HAP-1 (cell line): ENCODE measurements at places on chromosomes 11 and 22.

DNA sequence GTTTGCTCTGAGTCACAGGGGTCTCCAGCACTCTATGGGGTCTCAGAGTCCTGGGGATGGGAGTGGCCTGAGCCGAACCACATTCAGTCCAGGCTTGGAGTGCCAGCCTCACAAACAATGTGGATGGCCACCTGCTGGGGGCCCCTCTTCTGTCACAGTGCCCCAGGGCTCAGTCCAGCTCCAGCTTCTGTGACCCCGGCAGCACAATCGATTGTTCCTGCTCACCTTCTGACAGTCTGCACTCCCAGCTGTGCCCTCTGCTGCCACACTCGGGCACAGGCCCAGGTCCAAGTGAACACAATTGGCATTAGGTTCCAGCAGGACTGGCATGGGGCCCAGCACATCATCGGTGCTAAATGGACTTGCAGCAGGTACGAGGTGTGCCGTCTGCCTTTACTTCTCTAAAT lies 84.8 kb downstream of the TP53I11 start:
- DNase-seq = no peak

DNA sequence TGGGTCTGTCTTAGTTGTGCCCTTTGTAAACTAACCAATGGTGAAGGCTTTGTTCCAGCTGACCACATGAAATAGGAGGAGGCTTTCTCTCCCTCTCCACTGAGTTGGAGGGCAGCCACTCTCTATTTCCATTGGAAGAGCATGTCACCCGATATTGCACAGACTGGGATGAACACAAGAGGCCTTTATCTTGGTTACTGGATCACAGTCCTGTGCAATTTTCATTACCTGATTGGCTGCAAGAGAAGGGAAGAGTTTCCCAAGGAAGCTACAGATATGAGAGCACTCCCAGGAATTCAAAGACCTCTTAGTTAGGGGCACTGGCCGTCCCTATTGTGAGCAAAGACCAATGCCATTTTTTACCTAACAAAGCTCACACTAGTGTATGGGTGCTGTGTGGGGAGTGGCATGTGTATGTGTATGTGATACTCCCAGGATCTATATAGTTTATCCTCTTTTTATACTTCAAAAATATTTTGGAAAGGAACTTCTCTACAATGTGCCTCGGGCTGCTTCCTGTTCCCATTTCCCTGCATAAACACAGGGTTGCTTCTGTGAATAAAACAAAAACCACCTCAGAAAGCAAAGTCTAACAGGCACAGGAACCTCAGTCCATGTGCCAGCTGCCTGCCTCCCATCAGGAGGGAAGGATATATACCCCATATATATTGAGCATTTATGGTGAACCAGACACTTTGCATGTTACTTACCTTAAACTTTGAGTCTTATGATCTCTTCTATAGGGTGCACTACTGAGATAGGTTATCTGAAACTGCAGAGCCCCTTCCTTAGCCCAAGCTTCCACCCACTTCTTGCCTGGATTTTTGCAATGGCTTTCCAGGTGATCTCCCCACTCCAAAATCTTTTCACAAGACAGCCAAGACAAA lies 126.5 kb downstream of the RASSF10 start:
- DNase-seq = no peak

GRCh38 chr11:5351208-5351607 lies at the start of gene OR51B6:
Gene OR51B6, plus strand, starts transcription at chr11:5351508. Its CDS starts 0 bp downstream, at chr11:5351508.
- no peak for DNase-seq

- no peak for DNase-seq
These were observed 239.9 kb downstream of the CNTN5 start for GRCh38 chr11:99260696-99261095.

DNA sequence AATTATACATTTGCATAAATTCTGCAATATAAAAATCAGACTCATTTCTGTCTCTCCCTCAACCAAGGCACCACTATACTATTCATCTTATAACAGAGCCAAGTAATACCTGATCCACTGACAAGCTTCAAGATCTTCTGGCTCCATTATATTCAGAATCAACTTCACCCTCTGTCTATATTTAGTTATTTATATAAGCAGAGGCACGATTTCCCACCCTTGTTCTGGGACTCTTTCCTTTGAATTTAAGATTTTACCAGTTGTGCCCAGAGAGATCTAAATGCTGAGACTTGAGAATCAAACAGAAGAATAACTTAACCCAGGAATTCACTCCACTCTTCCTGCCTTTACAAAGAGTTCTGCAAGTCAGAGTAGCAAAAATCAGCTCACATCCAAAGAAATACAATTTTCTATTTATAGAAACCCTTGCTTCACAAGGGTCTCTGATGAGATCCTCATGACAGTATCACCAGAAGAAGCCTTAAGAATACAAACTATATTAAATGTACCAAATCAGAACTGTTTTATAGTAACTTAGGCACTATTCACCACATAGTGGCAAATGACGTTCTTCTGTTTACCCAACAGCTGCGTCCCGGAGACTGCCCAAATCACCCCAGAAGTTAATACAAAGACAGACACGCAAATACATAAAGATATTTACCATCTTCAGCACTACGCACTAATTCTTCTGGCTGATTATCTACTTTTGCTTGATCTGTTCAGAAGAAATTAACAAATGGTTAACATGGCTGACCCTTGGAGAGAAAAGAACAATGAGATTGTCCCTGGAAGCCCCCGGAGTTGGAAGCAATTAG lies 32.3 kb upstream of the CCDC89 start:
- no peak for DNase-seq

DNA sequence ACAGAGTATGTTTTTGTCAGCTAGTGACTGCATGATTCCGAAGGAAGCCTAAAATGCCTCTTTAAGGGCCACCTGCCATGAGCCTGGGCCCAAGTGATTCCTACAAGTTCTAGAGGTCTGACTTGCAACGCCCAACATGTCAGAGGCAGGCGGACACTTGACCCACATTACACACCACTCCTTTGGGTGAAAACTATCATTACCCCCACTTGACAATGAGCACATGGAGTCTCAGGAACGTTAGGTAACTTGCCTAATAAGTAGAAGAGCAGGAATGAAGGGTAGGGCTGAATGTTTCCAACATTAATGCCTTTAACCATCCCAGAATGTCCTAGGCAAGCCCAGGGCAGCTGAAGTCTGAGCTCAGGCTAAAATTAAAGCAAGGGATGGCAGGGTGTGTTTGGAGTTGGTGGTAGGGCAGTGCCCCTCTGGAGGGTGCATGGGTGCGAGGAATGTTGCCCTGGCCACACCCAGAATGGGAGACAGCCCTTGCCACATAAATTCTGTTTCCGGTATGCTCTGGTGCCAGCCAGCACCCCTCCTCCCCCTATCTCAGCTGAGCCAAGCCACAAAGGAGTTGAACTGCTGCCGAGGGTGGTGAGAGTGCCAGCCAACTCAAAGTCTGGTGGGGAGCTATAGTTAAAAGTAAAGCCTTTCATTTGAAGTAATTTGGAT lies 2.5 kb downstream of the PLAAT2 start:
- no peak for DNase-seq

DNA sequence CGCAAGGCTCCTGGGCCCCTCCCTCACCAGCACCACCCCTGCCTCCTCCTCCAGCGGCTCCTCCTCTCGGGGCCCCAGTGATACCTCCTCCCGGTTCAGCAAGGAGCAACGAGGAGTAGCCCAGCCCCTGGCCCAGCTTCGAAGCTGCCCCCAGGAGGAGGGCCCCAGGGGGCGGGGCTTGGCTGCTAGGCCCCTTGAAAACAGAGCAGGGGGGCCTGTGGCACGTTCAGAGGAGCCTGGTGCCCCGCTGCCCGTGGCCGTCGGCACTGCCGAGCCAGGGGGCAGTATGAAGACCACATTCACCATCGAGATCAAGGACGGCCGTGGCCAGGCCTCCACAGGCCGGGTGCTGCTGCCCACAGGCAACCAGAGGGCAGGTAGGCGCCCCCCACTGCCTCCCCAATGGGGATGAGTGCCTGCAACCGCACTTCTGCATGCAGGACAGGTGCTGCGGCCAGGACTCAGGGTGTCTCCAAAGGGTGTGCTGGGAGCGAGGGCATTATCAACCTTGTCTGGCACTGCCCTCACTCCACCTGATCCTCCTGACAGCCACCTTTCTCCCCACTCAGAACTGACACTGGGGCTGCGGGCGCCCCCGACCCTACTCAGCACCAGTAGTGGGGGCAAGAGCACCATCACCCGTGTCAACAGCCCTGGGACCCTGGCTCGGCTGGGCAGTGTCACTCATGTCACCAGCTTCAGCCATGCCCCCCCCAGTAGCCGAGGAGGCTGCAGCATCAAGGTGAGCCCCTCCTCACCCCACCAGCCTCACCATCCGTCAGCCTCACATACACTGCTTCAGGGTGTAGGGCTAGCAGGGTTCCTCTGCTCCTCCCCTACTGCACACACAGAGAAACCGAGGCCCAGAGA lies 10.2 kb downstream of the SMTN start:
- DNase-seq = no peak

DNA sequence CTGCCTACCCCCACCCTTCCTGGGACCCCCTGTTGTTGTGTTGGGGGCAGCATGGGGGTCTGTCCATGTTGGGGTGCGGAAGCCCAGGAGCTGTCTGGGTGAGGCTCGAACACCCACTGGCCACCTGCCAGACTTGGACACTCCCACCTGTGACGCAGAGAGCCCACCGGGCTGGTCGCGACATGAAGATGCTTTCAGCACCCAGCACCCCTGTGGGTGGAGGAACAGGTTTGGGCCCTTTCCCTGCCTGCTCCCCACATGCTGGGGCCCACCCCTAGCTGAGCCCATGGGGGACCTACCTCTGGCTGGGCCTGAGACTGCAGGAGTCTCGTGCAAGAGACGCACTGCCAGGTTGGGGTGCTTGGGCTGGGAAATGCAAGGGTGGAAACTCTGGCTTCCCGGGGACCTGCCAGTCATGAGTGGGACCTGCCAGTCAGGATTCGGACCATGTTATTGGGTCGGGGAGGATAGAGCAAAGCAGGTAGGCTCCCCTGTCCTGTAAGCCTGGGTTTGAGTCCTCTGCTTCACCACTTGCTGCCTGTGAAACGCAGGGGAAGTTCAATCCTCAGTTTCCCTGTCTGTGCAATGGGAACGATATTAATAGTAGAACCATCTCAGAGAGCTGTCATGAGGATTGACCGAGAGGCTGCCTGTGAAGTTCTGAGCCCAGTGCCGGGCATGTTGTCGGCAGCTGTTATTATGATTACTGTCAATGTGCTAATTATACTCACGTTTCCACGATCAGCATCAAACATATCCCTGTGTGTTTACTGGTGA lies 24.1 kb downstream of the KIAA1671 start:
- no peak for DNase-seq

GRCh38 chr11:46413760-46414465 lies 22.3 kb upstream of the CHRM4 start:
- DNase-seq = no peak

DNA sequence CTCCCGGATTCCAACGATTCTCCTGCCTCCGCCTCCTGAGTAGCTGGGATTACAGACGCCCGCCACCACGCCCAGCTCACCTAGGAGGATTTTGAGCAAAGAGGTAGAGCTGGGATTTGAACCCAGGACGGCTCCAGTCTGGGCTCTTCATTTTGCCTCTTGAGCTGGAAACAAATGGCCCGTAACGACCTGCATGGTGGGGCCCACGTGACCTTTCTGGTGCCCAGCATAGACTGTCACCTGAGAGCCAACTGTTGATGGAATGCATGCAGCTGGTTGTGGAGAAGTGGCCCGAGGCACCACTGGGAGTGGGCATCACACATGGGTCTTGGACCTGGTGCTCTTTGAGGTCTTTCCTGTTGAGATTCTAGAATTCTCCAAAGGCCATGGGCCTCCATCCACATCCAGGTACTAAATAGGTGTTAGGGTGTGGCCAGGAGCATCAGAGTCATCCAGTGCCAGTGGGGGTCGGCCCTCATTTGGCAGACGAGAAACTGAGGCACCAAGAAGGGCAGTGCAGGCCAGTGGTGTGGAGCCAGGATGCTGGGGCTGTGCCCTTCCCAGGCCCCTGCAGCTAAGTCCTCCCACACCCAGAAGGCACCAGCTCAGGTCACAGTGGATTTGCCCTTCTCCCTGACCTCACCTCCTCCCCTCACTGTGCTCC lies 3.9 kb downstream of the ATF4 start:
- DNase-seq = no peak
